Ovary (tissue), 10 donors: ENCODE measurements at places on chromosomes 7 and 10. TPM values are rescaled to one million over a fixed set of nuclear protein-coding genes. Genes with fewer than 3 reads are reported as not detected.

FKBP6 gene
- total RNA-seq = not detected

ZNF467 gene
- 23.7 TPM for total RNA-seq

TDRD1 gene
- 0.84 TPM for total RNA-seq

GPR85 gene
- not detected for total RNA-seq

DNA sequence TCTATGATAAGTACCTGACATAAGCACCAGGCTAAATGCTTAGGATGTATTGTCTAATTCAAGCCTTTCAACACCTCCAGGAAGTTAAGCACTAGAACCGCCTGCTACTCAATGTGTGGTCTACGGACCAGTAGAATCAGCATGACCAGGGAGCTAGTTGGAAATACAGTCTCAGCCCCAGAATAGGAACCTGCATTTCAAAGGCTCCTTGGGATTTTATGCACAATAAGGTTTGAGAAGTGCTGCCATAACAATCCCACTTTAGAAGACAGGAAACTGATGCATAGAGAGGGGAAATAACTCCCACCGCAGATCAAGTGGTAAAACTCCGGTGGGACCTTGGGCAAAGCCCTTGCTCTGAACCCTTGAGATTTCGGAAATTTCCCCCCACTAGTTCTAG is 8.8 kb upstream of the DUSP5 start:
- no peak overlapping the region for H3K4me3 ChIP-seq
- no peak for DNase-seq
- H3K27me3 ChIP-seq = no peaks in the 10 kb centered on the region
- H3K4me1 ChIP-seq = peaks cover 1% of the 10 kb centered on the region

DNA sequence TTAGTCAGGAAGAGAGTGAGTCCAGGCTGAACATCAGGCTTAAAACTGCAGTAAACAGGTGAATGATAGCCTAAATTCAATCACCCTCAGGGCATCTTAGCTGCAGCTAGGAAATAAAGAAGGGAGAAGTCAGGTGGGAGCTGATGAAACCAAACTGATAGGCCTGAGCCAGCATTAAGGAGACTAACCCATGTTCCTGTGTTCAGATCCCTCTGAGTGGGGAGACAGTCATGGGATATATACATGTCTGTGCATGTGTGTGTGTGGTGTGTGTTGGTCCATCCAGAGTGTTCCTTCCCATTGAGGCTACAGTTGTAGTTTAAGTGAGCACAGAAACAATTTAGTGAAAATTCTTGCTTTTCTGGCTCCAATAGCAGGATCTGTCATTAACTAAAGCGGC is 480.9 kb downstream of the PHTF2 start:
- peaks cover under 1% of the 10 kb centered on the region for H3K4me1 ChIP-seq
- no peaks in the 10 kb centered on the region for H3K27me3 ChIP-seq
- no peak overlapping the region for H3K27ac ChIP-seq
- no peaks in the 10 kb centered on the region for H3K36me3 ChIP-seq

DNA sequence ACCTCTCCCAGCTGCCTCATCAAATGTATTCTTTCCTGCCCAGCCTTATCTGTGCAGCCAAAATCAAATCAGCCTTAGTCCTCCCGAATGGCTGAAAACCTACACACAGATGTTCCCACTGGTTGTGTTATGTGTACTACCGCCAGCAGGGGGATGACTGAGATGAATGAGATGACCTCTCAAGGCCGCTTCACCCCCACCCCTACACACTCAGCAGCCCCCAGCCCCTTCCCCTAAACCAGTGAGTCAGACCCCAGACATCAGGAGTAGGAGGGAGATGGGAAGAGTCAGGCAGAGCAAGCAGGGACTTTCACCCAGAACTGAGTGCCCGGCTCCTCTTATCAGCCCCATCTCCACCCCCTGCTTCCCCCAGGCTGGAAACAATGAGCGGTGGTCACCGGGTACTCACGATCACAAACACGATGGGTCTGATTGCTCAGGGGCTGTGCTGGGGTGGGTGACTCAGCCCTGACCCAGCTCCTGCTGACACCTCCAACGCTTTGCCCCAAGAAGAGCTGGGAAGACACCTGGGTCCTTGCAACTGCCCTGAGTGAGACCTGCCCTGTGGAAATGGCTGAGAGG is 6.5 kb upstream of the C10orf105 start:
- H3K36me3 ChIP-seq = no peaks in the 10 kb centered on the region
- H3K4me1 ChIP-seq = peaks cover 19% of the 10 kb centered on the region
- H3K4me3 ChIP-seq = no peak overlapping the region

DNA sequence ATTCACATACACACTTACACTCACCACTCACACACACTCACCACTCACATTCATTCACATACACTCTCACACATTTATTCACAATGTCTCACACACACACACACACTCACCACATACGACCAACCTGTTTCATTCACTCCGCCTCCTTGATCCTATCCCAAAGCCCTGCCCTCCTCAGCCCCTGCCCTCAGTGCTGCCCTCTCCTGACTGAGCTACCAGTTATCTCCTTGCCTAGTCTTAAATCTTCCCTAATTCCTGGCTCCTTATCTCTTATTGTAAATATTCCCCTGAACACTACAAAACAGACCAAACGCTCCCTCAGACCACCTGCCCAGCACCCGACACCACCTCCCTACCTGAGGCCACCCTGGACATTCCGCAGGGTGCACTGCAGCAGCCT is 26.1 kb upstream of the C10orf120 start:
- no peaks in the 10 kb centered on the region for H3K27me3 ChIP-seq
- no peak overlapping the region for H3K4me3 ChIP-seq
- DNase-seq = no peak
- H3K4me1 ChIP-seq = no peaks in the 10 kb centered on the region
- H3K36me3 ChIP-seq = no peaks in the 10 kb centered on the region

DNA sequence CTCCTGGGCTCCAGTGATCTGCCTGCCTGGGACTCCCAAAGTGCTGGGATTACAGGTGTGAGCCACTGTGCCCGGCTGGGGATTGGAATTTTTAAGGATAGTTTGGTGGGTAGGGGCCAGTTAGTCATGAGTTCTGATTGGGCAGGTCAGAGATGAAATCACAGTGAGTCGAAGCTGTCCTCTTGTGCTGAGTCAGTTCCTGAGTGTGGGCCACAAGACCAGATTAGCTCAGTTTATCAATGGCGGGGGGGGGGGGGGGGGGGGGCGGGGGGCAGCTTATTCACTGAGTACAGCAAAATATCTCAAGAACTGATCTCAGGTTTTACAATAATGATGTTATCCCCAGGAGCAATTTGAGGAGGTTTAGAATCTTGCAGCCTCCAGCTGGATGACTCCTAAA is 11.6 kb upstream of the ERCC6 start:
- no peak for DNase-seq
- no peaks in the 10 kb centered on the region for H3K36me3 ChIP-seq
- H3K27me3 ChIP-seq = no peaks in the 10 kb centered on the region
- H3K27ac ChIP-seq = no peak overlapping the region
- no peak overlapping the region for H3K4me3 ChIP-seq

DNA sequence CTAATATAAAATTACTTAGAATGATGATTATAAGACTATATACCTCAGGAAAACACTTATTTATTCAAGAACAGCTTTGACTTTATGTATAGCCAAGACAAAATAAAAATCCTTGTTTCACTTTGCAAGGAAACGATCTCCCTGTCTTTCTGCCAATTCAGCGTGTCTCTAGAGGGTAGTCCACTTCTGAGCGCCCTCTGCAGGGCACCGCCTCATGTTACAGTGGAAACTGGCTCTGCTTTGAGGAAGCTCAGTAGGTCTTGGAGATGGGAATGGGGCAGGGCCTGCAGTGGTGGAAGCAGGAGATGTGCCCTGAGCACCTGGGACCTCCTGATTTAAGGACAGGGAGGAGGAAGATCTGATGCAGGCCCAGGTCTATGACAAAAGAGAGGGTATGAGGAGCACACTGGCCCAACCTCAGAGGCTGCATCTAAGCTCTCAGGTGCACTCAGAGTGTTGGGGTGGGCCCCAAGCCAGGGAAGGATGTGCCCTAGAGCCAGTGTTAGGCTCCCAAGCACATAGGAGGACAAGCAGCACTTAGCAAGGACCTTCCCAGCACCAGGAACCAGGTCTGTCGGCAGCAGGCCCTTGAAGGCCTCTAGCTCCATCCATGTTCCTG is 481.0 kb downstream of the TNS3 start:
- DNase-seq = no peak
- H3K27me3 ChIP-seq = no peaks in the 10 kb centered on the region
- no peaks in the 10 kb centered on the region for H3K36me3 ChIP-seq
- H3K4me1 ChIP-seq = no peaks in the 10 kb centered on the region

DNA sequence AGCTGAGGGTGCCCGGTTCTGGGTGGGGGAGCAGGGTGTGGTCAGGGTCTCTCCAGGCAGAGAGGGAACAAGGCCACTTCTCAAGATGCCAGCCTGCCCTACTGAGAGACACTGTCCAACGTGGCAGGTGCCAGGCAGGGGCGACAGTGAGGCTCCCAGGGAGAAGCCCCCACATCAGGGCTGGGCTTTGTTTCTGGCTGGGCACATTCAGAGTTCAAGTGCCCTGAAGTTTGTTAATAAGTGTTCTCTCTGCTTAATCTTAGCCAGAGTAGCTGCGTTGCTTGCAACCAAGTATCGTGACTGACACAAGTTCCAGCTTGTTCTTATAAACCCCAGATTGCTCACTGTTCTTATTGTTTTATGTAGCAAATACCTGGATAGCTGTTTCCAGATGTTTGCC is 21.8 kb downstream of the FOXL3 start:
- no peaks in the 10 kb centered on the region for H3K4me1 ChIP-seq
- no peak overlapping the region for H3K27ac ChIP-seq
- no peak overlapping the region for H3K4me3 ChIP-seq
- no peaks in the 10 kb centered on the region for H3K36me3 ChIP-seq

DNA sequence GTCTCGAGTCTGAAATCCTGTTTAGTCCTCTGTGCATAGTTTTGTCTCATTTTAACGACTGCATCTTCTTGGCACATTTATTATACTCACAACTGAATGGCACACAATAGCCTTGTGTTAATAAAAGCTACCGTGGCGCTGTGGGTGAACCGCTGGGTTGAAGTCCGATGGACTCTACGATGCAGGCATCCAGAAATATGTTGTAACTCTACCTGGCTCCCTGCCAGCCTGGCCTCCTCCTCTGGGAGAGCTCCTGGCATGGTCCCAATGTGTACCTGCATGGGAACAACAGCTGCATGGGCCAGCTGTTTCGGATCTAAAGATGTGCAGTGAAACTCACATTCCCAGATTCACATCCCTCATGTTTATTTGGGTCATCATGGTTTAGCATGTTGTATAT is 3.7 kb upstream of the DPYSL4 start:
- H3K4me1 ChIP-seq = peaks cover 6% of the 10 kb centered on the region
- DNase-seq = no peak
- peaks cover 4% of the 10 kb centered on the region for H3K27me3 ChIP-seq
- H3K27ac ChIP-seq = no peak overlapping the region
- no peaks in the 10 kb centered on the region for H3K36me3 ChIP-seq

DNA sequence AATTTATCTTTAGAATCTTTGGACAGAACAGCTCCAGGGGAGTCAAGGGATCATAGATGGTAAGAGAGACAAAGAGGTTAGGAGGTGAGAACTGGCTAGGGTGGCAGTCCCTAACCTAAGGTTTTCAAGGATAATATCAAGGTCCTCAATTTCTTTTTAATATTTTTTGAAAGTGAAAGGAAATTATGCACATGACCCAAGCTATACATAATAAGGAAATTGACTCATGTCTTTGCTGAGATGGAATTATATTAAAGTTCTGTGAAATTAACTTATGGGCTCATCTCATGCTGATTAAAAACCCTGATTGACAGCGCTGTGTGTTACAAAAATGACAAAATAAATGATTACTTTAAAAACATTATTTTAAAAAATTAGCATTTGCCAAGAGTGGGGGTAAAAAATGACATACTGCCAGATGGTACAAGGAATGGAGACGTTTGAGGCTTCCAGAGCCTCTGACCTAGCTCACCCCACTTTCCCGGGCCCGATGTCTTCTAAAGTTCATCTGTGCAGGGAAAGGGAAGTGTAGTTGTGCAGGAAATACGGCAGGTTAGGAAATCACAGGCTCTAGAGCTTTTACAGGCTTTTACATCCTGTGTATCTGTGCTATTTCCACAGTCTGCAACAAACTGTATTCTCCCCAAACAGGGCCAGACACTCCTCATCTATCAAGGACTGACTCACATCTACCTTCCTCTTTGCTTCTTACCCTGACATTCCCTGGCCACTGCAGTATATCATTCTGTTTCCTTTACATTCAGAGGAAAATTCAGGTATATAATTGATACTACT is 185.6 kb upstream of the PRSS58 start:
- no peak overlapping the region for H3K27ac ChIP-seq
- H3K36me3 ChIP-seq = no peaks in the 10 kb centered on the region
- no peak overlapping the region for H3K4me3 ChIP-seq
- no peaks in the 10 kb centered on the region for H3K27me3 ChIP-seq
- H3K4me1 ChIP-seq = no peaks in the 10 kb centered on the region

- no peak overlapping the region for H3K27ac ChIP-seq
- DNase-seq = no peak
These were observed 8.4 kb downstream of the ANXA11 start for GRCh38 chr10:80196950-80197315.

DNA sequence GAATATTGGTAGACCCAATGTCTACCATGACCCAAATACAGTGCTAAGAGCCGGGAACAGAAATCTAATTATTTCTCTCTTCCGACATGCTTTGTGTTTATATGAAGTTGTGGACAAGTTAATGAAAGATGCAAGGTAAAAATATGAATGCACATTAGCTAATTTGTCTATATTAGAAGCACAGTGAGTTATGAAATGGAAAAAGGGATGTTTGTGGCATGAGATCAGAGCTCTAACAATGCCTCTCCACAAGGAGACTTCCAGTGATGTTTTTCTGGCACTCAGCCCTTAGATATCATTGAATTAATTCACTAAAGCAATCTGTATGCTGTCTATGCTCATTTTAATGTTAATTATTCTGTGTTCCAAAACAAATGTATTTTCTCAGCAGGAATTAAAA is 897.2 kb downstream of the CNTNAP2 start:
- H3K36me3 ChIP-seq = no peaks in the 10 kb centered on the region

DNA sequence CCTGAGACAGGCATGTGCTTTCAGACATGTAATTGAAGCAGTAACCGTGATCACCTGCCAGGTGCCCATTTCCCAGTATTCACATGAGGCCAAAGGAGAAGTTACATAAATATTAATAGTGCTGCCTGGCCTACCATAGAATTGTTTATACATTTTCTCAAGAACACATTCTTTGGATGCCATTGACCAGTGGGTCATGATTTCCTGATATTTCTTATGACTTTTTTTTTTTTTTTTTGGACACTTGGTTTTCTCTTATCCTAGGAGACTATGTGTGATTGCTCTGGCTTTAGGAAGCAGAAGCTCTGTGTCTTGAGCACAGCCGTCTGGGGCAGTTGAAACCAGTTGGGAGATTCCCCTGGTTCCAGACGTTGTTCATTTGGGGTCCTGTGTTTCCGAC is 143.9 kb upstream of the NPS start:
- no peak for DNase-seq
- H3K4me1 ChIP-seq = peaks cover 11% of the 10 kb centered on the region
- no peaks in the 10 kb centered on the region for H3K36me3 ChIP-seq
- H3K27me3 ChIP-seq = no peaks in the 10 kb centered on the region
- H3K4me3 ChIP-seq = no peak overlapping the region
- H3K27ac ChIP-seq = no peak overlapping the region

GRCh38 chr10:122852261-122852660 is 6.6 kb upstream of the CUZD1 start:
- no peaks in the 10 kb centered on the region for H3K27me3 ChIP-seq
- no peaks in the 10 kb centered on the region for H3K4me1 ChIP-seq
- no peaks in the 10 kb centered on the region for H3K36me3 ChIP-seq
- no peak overlapping the region for H3K4me3 ChIP-seq
